Putamen (tissue), 1 donor: ENCODE measurements at places on chromosomes 16 and 17.

DNA sequence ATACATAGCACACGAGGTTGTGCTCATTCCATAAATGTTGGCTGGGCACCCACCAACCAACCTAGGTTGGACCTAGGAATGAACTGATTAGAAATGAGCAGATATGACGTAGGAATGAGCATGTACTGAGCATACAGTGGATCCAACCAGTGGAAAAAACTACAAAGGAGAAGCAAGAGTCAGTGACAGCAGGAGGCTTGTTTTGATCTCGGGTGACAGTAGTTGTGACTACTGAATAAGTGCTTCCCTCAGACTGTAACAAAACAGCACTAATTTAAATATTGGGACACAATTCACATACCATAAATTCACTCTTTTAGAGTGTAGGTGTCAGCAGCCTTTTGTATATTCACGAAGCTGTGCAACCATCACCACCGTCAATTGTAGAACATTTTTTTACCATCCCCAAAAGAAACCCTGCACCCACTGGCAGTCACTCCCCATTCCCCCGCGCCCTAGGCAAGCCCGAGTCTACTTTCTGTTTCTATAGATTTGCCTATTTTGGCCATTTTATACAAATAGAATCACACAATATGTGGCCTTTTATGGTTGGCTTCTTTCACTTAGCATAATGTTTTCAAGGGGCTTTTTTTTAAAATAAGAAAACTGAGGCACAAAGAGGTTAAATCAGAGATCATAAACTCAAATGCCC is 7.0 kb downstream of the VAC14 start:
- no peak for DNase-seq

DNA sequence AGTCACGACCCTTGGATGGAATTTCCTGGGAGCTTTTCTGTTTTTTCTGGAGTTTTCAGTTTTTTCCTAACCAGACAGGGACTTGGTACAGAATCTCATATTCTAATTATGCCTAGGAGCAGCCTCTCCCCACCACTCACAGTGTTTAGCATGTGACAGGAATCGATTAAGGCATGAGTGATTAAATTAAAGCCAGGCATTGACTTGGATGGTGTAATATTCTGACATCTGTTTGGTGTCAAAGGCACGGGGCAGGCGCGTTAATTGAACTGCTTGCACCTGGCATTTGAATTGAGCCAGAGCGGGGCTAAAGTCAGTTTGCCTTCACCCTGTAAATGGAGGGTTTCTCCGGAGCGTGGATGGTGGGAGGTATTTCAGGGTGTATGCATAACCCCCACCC is 11.9 kb downstream of the MAPT start:
- no peak for DNase-seq

GRCh38 chr16:1870365-1871082 is 1.4 kb downstream of the MEIOB start:
- no peak for DNase-seq

DNA sequence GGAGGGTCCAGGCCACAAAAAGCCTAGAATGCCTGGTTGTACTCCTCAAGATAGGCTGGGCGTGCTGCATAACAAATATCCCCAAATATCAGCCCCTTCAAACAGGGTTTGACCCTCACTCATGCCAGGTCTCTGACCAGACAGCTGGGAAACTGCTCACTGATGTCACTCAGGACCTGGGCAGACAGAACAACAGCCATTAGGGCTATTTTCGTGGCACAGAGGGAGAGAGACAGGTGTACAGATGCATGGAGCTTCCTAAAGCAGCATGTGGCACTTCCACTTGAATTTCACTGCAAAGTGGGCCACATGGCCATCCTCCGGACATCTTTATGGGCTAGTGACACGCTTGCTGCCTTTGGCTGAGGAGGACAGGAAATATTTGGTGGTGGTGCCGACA is 73.1 kb downstream of the SREBF1 start:
- DNase-seq = no peak

GRCh38 chr16:16083421-16084156 is 134.2 kb downstream of the ABCC1 start:
- no peak for DNase-seq

DNA sequence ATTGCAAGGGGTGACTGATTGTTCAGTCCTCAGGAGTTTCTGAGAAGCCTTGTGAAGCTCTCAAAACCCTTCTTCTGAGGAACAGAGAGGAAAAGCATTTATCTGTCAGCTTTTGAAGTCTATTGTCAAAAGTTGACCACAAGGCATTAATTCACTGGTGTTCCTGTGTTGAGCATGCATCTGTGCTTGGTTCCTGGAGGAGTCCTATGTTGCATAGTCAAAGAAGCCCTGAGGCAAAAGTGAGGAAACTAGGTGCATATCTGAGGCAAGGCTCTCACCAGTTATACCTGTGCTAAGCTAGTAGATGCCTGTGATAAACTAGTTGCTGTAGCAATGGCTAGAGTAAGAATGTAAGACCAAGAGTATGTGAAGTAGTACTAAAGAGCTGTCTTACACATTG is 1.8 kb upstream of the HEATR6 start:
- no peak for DNase-seq

DNA sequence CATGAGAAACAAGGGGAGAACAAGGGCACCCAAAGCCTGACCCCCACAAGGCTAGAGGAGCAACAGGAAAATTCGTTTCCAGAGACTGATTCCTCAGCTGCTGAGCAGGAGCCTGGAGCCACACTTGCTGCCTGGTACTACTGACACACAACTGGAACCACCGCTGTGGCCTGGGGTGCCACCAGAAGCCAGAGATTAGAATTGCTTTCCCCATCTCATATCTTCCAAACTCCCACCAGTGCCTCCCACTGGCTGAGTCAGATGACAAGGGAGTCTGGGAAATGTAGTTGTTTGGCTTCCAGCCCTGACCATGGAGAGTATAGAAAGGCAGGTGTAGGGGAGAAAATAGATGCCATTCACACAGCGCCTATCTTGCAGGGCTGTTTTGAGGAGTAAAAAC is 4.1 kb upstream of the TMEM11 start:
- peak; percentile 25 for DNase-seq

DNA sequence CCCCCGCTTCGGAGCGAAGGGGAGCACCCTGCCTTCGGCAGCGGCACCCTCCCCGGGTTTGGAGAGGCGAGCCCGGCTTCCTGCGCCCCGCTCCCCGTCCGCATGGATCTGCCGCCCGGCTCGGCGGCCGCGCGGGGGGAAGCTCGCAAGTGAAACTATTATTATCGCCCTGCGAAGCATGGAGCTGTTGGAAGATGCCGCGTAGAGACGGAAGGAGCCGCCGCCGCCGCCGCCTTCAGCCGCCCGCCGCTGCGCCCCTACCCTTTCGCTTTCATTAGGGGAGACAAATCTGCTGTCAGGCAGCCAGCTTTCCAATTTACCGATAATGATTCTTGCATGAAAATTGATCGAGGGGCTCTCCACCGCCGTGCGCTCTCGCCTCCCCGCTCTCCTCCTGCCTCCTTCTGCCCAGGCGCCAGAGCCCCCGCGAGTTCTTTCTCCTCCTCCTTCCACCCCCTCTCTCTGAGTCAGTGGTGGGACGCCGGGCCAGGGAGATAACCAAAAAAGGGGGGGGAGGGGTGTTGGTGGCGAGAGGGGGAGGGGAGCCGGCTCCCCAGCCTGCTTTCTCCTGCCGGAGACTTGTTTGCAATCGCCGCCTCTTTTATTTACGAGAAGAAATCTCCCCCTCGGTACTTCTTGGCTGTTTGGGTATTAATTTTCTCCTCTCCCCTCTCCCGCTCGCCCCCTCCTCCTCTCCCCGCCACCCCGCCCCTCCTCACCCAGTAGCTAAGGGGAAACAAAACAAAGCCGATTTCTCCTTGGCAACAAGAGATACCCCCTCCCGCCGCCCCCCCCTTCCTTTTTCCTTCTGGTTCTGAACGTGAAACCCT is 58.0 kb upstream of the GSE1 start:
- DNase-seq = no peak

DNA sequence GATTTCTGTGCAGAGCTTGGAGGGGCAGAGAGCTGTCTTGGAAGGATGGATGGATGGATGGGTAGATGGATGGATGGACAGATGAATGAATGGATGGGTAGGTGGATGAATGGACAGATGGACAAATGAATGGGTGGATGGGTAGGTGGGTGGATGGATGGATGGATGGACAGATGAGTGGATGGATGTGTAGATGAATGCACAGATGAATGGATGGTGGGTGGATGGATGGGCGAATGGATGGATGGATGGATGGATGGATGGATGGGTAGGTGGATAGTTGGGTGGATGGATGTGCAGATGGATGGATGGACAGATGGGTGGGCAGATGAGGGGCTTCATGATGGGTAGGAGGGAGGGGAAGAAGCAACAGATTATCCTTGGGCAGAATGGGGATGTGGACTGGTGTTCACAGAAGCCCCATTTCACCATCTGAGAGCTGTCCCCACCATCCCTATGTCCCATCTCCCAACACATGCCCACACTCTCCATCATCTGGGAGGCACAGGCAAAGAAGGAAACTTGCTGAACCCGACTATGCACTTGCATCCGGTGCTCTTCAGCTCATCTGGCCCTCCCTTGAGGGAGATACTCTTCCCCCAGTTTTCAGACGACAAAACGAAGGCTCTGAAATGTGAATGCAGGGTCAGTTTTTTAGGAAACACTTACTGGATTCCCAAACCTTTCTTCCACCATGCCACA is 57.2 kb downstream of the IL21R start:
- DNase-seq = no peak

DNA sequence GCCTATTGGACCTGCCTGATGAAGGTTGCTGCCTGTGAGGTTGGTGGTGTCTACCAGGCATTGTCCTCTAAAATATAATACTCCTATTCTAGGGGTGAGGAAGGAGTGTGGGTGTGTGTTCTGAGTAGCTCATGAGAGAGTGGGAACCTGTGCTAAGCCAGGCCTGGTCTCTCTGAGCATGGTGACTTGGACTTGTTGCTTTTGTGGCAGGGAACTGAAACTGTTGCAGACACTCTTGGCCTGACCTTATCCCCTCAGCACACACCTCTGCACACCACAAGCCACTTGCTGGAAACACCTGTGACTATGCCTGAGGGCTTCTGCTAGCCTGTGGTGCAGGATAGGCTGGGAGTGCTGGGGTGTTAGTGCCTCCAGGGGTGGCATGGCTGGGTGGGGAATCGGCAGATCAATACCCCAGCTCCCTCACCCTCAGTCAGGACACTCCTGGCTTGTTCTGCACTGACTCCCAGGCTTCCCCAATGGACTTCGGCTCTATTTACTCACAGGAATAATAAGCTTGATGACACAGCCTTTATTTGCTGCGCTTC is 29.9 kb downstream of the PLCG2 start:
- DNase-seq = no peak

GRCh38 chr17:73323409-73324159 is 11.8 kb upstream of the CDC42EP4 start:
- no peak for DNase-seq

DNA sequence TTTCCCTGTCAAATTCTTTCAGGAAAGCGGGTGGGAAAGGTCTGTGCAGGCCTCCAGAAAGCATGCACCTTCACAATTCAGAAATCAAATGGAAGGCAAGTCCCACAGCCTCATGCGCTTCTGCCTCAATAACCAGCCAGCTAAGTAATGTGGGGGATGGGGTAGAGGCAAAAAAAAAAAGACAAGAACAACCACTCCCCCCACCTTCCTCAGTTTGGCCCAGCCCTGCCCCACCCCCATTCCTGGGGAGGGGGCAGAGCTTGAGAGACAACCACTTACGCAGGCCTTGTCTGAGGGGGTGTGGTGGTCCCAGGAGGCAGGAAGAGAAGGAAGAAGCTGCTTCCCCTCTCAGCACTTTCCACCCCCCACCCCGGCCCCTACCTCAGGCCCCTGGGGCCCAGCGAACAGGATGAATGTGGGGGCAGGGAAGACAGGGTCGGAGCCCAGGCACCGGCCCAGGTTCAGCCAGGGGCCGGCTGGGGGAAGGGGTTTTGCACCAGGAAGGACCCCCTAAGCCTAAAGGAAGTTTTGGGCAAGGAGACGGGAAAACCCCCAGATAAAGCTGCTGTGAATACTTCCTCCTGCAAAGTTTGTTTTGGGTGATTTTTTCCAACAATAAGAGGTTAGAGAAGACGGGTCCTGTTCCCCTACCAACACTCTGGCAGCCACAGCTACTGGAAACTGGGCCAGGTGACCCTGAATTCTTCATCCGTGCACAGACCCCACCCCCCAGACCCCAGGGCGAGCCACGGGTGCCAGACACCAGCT is 1.2 kb downstream of the JUP start:
- DNase-seq = no peak

GRCh38 chr16:73350707-73351452 is 303.0 kb upstream of the ZFHX3 start:
- no peak for DNase-seq

DNA sequence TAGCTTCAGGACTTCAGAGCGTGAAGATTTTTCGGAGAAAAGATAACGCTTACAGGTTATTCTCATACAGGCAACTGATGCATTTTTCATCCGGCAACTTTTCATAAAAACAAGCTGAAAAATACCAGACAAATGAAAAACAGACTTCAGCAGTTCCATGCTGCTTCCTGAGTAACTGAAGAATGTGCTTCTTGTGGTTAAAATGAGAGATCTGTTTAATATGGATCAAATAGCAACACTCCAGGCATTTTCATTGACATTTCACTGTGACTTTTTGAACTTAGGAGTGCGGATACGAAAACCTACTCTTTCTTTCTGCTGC is 705 bp upstream of the PITPNC1 start:
- DNase-seq = no peak

- peak; percentile 34 for DNase-seq
Observed at GRCh38 chr16:19808061-19808641, 76.5 kb downstream of the GPRC5B start.

GRCh38 chr17:11642655-11643054 is 44.4 kb downstream of the DNAH9 start:
- DNase-seq = no peak

GRCh38 chr17:66494023-66494803 is 191.8 kb downstream of the PRKCA start:
- no peak for DNase-seq

GRCh38 chr16:19223235-19224170 is 55.5 kb downstream of the SYT17 start:
- DNase-seq = no peak

- DNase-seq = no peak
Observed at GRCh38 chr16:12267491-12267890, 291.0 kb downstream of the SNX29 start.

DNA sequence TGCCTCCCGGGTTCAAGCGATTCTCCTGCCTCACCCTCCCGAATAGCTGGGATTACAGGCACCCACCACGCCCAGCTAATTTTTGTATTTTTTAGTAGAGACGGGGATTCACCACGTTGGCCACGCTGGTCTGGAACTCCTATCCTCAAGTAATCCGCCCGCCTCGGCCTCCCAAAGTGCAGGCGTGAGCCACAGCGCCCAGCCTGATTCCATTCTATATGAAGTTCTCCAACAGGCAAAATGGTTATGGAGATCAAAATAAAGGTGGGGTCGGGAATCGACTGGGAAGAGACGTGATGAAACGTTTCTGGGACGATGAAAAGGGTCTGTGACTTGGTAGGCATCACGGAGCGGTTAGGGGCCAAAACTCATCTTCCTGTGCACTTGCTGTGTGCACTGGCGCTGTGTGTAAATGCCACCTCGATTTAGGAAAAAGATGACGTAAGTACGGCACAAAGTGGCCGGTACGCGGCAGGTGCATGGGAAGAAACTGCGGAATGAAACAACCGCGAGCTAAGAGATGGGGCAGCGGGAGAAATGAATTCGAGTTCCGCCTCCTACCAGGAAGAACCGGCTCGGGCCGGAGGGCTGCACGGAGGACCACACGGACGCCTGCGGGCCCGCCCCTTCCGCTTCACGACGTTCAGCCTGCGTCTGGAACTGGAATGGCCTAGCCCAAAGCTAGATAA is 1.6 kb downstream of the TP53 start:
- DNase-seq = peak; percentile 95
